ENCODE measurements at places on chromosomes 12 and 14.
A peak's percentile ranks its signal among the peaks of the same experiment; 100 is the strongest.

GRCh38 chr12:106629797-106630659, 47.2 kb downstream of the RFX4 start:
- no peak for DNase-seq

- no peak for DNase-seq
Measured at GRCh38 chr12:19856389-19856788, 417.1 kb downstream of the AEBP2 start.

- peak; percentile 11 for DNase-seq
Measured at GRCh38 chr12:132886529-132887477, 602 bp downstream of the CHFR start.

DNA sequence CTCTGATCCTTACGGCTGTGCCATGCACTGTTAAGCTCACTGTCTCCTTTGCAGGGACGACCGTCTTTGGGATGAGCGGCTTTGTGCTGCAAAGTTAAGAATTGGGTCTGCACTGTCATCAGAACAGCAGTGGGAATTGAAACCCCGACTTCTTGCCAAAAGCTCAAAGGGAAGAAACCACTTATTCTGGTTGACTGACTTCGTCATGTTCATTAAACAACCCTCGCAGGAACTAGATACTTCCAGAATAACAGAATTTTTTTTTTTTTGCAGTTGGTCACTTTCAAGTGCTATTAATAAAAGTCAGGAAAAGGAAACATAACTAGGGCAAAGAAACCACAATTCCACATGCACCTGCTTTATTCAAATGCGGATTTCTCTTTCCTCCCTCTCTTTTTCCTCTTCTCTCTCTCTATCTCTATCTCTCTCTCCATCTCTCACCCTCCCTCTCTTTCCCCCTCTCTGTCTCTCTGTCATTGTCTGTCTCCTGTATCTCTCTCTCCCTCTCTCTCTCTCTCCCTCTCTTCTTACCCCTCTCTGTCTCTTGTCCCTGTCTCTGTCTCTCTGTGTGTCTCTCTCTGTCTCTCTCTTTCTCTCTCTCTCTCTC, 12.3 kb upstream of the GLT1D1 start:
- no peak for DNase-seq

GRCh38 chr12:94872007-94872653, 131.4 kb downstream of the NDUFA12 start:
- no peak for DNase-seq

- DNase-seq, result no peak
Measured at GRCh38 chr14:86430853-86431252, 900.9 kb downstream of the FLRT2 start.

- no peak for DNase-seq
Measured at GRCh38 chr12:25197608-25198007, 2.6 kb downstream of the ETFRF1 start.
